ENCODE measurements at places on chromosomes 3 and 15.

GRCh38 chr3:111593666-111594065, 1.5 kb downstream of the ZBED2 start:
- no peak for DNase-seq

DNA sequence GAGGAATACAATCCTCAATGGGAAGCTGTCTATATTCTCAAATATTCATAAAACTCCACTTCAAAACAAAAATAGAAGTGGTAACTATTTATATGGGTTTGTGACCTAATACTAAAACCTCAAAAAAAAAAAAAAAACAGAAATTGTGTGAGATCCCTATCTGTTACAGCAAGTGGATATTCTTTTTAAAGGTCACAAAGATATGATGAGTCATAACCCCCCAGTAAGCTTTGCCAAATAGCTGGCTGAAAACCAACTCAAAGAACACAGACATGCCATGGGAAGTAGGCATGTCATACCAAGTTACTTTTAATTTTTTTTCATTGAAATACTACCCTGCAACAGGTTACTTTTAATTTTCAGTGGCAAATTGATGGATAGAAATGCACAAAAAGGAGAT, 62.5 kb downstream of the CBLB start:
- DNase-seq: no peak

- DNase-seq: no peak
These were observed 90.6 kb downstream of the RSL24D1 start for GRCh38 chr15:55106155-55106554.

GRCh38 chr15:48966595-48967301, 3.0 kb upstream of the SHC4 start:
- peak; percentile 43 for DNase-seq

DNA sequence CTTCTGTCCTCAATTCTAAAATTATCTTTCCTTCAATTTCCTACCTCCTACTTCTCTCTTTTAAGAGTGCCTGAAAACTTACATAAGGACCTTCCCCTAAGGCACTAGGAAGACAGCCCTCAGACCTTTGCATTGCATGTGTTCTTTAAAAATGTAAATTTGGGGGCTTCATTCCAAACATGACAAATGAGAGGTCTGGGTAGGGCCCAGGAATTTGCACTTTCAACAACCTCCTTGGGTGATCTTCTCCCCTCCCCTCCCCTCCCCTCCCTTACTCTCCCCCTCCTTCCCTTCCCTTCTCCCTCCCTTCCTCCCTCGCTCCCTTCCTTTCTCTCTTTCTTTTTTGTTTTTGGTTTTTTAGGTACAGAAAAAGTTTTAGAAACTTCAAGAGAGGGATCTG, 18.7 kb downstream of the USF3 start:
- no peak for DNase-seq

GRCh38 chr3:27686642-27687041, 35.5 kb downstream of the EOMES start:
- DNase-seq: no peak

DNA sequence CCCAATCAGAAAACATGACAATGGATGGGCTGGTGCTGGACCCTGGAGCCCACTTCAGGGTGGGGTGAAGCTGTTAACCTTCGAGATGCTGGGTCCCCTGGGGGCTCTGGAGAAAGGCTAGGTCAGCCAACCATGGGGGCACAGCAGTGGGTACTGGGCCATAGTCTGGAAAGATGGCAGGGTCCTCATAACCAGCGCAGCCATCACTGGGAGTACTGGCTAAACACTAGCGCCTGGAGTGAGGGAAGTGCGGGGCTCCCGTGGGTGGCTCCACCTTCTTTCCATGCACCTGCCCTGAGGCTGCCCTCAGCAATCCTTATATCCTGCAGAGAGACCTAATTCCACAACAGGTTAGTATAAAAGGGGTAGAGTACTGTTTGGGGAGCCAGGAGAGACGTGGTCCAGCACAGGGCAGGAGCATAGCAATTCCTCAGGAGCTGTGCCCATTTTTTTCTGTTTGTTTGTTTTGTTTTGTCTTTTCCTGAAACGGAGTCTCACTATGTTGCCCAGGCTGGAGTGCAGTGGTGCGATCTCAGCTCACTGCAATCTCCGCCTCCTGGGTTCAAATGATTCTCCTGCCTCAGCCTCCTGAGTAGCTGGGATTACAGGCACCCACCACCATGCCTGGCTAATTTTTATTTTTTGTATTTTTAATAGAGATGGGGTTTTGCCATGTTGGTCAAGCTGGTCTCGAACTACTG, 122.6 kb upstream of the MEF2A start:
- no peak for DNase-seq

- no peak for DNase-seq
These were observed 6.3 kb upstream of the IQSEC1 start for GRCh38 chr3:13079510-13079909.

DNA sequence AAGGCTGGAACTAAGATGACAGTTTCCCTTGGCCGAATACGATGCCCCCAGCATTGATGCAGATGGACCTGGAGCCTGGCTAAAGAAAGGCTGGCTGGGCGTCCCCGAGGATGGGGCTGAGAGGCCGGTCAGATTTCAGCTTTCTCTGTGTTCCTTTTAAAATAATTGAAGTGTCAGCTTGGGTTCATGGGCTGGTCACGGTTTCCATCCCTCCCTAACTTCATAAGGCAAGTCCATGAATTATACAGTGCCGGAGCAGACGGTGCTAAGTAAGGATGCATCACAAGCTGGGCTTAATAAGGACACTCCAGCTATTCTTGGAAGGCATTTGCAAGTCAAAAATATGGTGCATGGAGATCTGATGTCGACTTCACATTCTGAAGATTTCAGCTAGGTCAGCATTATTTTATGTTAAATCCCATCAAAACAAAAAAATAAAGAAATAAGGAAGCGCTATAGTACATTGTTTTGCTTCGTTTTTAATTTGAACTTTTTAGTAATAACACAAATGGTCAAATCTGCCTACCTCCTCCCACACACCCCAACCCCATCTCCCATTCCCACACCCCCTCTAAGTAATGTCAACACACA, 220.8 kb downstream of the RPLP1 start:
- DNase-seq: no peak

DNA sequence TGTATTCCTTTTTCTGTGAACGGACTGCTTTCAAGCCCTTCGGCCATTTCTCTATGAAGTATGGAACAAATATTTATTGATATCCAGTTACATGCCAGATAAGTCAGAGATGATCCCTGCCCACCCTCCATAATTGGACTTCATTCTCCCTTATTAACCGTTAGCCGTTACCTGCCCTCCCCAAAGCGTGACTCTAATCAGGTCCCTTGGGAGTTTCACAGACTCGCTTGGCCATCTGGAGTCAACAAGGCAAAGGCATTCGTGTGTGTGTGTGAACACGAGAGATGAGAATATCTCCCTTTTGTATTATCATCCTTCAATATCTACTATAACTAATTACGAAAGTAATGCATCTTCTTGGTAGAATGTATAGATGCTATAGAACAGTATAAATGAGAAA, 314.5 kb downstream of the TLE3 start:
- DNase-seq: no peak

Data from stimulated activated CD8-positive, alpha-beta memory T cell treated with anti-CD3 and anti-CD28 coated beads, Interleukin-15, amount 100 ng/mL, for 48 hours (primary cell).